HCT116 (cell line): ENCODE measurements at places on chromosomes 5 and 9. TPM values are rescaled to one million over a fixed set of nuclear protein-coding genes. Genes with fewer than 3 reads are reported as not detected.

GRCh38 chr5:117252566-117252965 lies 677.9 kb upstream of the SEMA6A start:
- no peak for DNase-seq
- H3K36me3 ChIP-seq = no peaks in the 10 kb centered on the region
- no peaks in the 10 kb centered on the region for H3K4me1 ChIP-seq
- no peak overlapping the region for H3K27ac ChIP-seq

- no peak for DNase-seq
- H3K4me1 ChIP-seq = no peaks in the 10 kb centered on the region
- no peaks in the 10 kb centered on the region for H3K36me3 ChIP-seq
- H3K4me3 ChIP-seq = no peak overlapping the region
Observed at GRCh38 chr5:158513490-158514318, 586.0 kb downstream of the EBF1 start.

DNA sequence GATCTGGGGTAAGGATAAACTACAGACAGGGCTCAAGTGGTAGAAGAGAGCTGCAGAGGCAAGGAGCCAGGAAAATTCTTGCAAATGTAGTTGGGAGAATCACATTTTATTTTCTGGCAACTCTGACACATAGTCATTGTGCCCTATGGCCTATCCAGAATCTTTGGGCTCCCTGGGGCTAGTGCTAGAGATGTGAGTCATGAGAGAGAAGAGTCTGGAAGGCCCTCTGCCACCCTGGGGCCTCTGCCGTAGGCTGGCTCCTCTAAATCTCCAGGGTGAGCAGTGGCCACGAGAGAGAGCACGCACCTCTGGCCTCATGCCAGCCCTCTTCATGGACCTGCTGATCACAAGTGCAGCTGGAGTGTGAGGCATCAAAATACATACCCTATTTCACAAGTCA lies 74.3 kb upstream of the SSBP2 start:
- H3K27me3 ChIP-seq = no peaks in the 10 kb centered on the region
- no peaks in the 10 kb centered on the region for H3K36me3 ChIP-seq
- H3K4me3 ChIP-seq = no peak overlapping the region

DNA sequence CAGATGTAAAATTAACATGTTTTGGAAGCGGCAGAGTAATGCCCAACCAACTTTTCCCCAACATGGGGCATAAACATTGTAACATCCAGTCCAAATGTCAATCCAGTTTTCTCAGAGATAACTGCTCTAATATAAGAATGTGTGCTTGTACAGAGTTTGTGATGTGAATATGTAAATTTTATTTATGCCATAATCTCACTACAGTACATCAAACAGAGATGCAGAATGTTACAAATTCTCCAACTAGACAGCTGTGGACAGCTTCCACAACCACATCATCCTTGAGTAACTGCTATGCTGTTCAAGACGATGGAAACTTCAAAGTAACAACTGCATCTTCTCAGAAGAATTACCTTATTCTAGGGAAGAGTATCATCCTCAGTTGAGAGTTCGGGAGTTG lies 109.9 kb downstream of the GLDC start:
- DNase-seq = no peak
- H3K4me1 ChIP-seq = no peaks in the 10 kb centered on the region
- H3K27me3 ChIP-seq = no peaks in the 10 kb centered on the region
- no peaks in the 10 kb centered on the region for H3K36me3 ChIP-seq
- H3K27ac ChIP-seq = no peak overlapping the region
- no peak overlapping the region for H3K4me3 ChIP-seq

- no peak overlapping the region for H3K4me3 ChIP-seq
- no peak for DNase-seq
- H3K27ac ChIP-seq = no peak overlapping the region
- H3K36me3 ChIP-seq = no peaks in the 10 kb centered on the region
Observed at GRCh38 chr5:171744264-171744663, 41.4 kb upstream of the SMIM23 start.

INSL4 gene
- total RNA-seq = not detected

RBM22 gene
- total RNA-seq = 61.4 TPM
